ENCODE measurements at places on chromosomes 1 and 21.

DNA sequence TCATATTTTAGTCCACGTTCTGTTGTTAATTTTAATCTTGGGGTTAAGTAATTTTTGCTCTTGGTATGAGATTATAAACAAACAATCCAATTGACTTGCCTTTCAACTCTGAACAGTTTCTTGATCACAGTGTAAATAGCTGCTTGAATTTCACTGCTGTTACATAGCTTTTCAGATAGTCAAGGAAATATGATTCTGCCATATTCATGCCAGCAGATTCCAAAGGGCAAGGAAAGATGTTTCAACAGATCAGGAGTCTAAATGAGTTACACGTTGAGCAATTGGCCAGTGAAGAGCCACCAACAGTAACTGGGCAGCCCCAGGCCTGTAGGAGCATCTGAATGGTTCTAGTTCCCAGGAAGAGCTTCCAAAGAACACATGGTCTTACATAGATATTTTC is 93.6 kb downstream of the LEPR start:
- no peak for DNase-seq

GRCh38 chr1:209383907-209384709 is 199.4 kb upstream of the CAMK1G start:
- no peak for DNase-seq

DNA sequence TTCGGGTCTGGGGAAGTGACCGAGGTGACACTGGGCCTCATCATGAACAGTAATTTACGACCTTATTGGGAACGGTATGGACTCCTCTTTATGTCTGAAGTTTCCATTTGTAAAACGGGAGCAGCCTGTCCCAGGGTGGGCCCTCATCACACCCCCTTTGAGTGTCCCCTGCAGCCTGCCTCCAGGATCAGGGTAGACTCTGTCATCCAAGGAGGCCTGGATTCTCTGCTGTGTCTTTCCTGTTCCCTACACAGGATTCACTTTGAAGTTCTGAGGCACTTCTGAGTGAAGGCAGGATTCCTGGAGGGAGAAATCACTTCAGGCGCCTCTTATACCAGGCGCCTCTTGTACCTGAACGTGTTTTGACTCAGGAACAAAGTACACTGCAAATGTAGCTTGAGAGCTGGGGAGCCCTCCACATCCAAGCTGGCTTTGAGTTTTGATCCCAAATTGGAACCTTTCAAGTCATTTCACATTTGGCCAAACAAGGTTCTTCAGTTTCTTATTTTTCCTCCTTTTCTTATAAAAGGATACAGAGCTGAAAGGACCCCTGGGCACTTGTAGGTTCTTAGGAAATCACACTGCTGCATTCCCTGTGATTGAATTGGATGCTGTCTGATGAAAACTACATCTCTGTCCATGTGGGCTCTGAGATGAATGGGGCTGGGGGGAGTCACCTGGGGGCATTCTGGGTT is 106.0 kb downstream of the SUSD4 start:
- no peak for DNase-seq

- no peak for DNase-seq
Observed at GRCh38 chr1:225257081-225257480, 170.8 kb downstream of the LBR start.

- DNase-seq: no peak
Observed at GRCh38 chr1:94798462-94798861, 21.7 kb upstream of the SLC44A3 start.

- no peak for DNase-seq
Observed at GRCh38 chr1:222896630-222897526, 82.0 kb downstream of the DISP1 start.

DNA sequence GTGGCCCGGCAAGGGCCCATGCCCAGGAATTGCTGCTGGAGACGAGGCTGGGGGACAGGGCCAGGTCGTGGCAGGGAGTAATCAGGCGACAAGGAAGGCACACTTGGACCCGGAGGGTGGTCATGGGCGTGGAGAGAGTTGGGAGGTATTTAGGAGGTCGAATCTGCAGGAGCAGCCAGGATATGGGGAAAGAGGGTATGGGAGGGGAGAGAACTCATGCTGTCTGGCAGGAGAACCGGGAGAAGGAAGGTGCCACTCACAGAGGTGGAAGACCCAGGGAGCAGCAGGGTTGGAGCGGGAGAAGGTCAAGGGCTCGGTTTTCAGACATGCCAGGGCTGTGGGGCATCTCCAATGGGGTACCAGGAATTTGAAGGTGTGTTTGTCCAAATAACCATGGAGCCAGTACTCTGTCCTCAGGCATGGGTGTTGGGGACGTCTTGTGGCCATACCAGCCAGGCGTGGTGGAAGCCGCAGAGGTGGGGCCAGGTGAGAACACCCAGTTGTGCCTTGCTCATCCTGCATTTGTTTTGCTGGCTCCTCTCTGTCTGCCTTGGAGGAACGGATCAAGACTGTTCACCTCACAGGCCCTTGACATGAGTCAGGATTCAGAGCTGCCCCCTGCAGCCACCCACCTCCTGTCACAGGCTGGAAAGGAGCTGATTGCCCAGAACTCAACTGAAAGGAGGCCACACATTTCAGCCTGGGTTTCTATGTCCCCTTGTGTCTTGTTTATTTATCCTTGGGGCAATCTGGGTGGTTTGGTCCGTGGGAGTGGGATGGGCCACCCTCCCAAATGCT is 111.6 kb downstream of the SPSB1 start:
- DNase-seq: no peak

GRCh38 chr1:72942008-72942407 is 659.7 kb upstream of the NEGR1 start:
- DNase-seq: no peak

DNA sequence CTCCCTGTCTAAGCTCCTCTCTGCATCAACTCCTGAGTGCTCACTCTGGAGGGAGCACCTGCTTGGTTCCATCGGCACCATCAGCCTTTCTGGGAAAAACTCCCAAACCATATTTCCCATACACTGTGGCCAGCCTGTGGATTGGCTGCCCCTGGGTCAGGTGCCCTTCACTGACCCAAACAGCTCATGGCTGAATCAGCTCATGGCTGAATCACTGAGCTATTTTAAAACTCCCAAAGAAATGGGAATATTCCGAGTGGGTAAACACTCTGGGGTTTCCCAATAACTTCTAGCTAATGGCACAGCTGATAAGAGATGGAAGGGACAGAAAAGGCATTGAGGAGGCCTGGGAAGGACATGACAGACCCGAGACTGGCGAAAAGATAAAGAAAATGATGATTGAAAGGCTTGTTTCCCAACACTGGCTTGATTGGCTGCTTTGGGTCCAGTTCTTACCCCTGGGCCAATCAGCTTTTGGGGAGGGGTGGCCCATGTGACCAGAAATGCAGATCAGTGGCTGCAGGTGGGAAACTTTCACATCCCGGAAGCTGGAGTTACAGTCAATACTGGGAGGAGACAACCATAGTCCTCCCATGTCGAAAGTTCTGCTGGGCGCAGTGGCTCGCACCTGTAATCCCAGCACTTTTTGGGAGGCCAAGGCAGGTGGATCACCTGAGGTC is 37.3 kb upstream of the KAZN start:
- DNase-seq: no peak

- DNase-seq: no peak
Observed at GRCh38 chr1:203799157-203799556, 3.7 kb downstream of the ZBED6 start.

DNA sequence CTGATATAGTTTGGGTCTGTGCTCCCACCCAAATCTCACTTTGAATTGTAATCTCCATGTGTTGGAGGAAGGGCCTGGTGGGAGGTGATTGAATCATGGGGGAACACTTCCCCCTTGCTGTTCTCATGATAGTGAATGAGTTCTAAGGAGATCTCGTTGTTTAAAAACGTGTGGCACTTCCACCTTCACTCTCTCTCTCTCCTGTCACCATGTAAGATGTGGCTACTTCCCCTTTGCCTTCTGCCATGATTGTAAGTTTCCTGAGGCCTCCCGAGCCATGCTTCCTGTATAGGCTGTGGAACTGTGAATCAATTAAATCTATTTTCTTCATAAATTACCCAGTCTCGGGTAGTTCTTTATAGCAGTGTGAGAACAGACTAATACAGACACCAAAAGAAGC is 40.4 kb downstream of the FRRS1 start:
- DNase-seq: no peak

- peak; percentile 45 for DNase-seq
Observed at GRCh38 chr1:182054698-182055326, 6.7 kb downstream of the ZNF648 start.

DNA sequence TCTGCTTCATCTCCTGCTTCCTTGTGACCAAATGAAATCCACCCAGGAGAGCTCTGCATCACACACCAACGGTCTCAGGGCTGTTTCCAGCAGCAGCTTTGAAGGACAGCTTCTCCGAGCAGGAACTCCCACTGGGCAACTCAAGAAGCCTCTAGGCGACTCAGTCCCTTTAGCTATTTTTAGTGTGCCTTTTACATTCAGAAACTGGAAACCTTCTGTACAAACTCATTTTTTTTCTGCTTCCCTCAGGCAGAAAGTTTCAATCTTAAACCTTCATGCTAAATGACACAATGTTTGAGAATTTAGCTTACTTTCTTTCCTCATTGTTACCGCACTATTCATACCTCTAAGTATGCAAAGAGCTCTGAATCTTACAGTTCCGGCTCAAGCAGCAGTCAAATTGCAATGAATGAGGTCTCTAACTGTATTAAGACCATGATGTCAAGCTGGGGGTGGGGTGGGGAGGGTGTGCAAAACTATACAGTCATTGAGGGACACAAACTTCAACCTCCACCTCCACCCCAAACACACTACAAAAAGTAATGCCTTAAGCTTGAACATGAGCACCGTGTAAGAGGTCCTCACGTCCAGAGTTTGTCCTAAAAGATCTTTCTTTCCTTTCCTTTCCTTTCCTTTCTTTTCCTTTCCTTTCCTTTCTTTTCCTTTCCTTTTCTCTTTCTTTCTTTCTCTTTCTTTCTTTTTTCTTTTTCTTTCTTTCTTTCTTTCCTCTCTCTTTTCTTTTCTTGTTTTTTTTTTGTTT is 16.4 kb upstream of the TARBP1 start:
- DNase-seq: no peak

All from CD4-positive, alpha-beta T cell treated with Interferon alpha-2 for 1 hour (primary cell).